ENCODE measurements at places on chromosomes 4 and X. TPM values are rescaled to one million over a fixed set of nuclear protein-coding genes. Genes with fewer than 3 reads are reported as not detected.

Gene SLC10A6
- total RNA-seq = 0.18 TPM

Gene RIPPLY1
- not detected for total RNA-seq

Gene UGT2B15
- total RNA-seq = not detected

Gene MAOA
- total RNA-seq = 4.7 TPM

Gene NPNT
- not detected for total RNA-seq

Gene GAGE12E
- total RNA-seq = not detected

Gene FAM53A
- 1.6 TPM for total RNA-seq

Gene SLC9B1
- total RNA-seq = 1.2 TPM

Gene GPRASP2
- total RNA-seq = 13.6 TPM

Gene NCBP2L
- not detected for total RNA-seq

Gene ADGRG4
- total RNA-seq = not detected

Gene AMBN
- total RNA-seq = not detected

Gene RBM46
- not detected for total RNA-seq

Gene JADE3
- total RNA-seq = 3.9 TPM

Gene TASL
- total RNA-seq = not detected

Gene CTAG1B
- total RNA-seq = not detected

Gene POLN
- 3.7 TPM for total RNA-seq

Gene SHISA3
- total RNA-seq = 6.0 TPM

Gene NAT8L
- total RNA-seq = 0.09 TPM

Gene RAB9B
- 1.9 TPM for total RNA-seq

Gene SUPT20HL1
- total RNA-seq = not detected

Gene SLC26A1
- total RNA-seq = 0.27 TPM

Gene MAGEA9B
- not detected for total RNA-seq

Gene MAGEB2
- not detected for total RNA-seq

Gene TRIM2
- total RNA-seq = 78.5 TPM

Gene IRS4
- total RNA-seq = not detected

Gene HTR2C
- not detected for total RNA-seq

Gene SERTM2
- total RNA-seq = not detected

Gene RS1
- not detected for total RNA-seq

Gene CXorf49
- total RNA-seq = not detected

Gene HTN1
- total RNA-seq = not detected

Gene F11
- total RNA-seq = not detected

Gene ANTXR2
- total RNA-seq = 271 TPM

Gene DDX53
- total RNA-seq = not detected

Gene MGAT4D
- not detected for total RNA-seq

Gene IL2RG
- not detected for total RNA-seq

Gene CFAP47
- not detected for total RNA-seq

Gene MSL3
- 29.4 TPM for total RNA-seq

Gene VCX
- not detected for total RNA-seq

Gene HDAC8
- total RNA-seq = 18.9 TPM
